ENCODE measurements at places on chromosomes 7 and 10.
A peak's percentile ranks its signal among the peaks of the same experiment; 100 is the strongest.

GRCh38 chr7:102991540-102992214 lies 78.9 kb downstream of the LRRC17 start:
- no peak for DNase-seq

- no peak for DNase-seq
Observed at GRCh38 chr10:86340176-86340990, 26.2 kb downstream of the GRID1 start.

DNA sequence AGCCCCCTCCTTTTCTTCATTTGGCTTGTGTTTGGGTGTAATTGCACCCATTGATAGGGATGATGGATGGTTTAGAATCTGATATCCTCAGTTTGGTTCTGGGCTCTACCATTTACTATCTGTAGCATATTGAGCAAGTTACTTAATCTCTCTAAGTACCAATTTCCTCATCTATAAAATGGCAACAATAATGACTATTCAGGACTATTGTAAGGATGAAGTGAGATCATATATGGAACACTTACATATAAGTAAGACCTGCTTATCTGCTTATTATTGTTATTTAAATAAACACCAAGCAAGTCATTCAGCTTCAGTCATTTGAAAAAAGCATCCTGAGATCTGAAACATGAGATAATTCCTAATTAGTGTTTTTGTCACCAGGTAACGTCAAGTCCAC lies 127.0 kb downstream of the SEC23IP start:
- DNase-seq: no peak

- peak; percentile 67 for DNase-seq
Observed at GRCh38 chr10:97574374-97575126, 2.0 kb downstream of the ANKRD2 start.

- no peak for DNase-seq
Observed at GRCh38 chr10:92001581-92001980, 78.0 kb downstream of the BTAF1 start.

- DNase-seq: no peak
Observed at GRCh38 chr10:79336276-79336675, 11.0 kb upstream of the PPIF start.

DNA sequence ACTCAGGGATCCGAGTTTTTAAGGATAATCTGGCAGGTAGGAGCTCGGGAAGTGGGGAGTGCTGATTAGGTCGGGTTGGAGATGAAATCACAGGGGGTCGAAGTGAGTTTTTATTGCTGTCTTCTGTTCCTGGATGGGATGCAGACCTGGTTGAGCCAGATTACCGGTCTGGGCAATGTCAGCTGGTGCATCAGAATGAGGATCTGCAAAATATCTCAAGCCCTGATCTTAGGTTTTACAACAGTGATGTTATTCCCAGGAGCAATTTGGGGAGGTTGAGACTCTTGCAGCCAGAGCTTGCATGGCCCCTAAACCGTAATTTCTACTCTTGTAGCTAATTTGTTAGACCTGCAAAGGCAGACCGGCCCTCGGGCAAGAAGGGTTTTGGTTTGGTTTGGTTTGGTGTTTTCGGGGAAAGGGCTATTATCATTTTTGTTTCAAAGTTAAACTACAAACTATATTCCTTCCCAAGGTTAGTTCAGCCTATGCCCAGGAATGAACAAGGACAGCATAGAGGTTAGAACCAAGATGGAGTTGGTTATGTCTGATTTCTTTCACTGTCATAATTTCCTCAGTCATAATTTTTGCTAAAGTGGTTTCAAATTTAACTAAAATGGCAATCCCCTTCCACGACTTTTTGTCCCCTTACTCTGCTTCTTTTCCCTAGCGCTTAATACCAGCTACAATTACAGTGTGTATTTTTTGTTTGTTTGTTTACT lies 20.6 kb upstream of the PIK3CG start:
- DNase-seq: no peak

DNA sequence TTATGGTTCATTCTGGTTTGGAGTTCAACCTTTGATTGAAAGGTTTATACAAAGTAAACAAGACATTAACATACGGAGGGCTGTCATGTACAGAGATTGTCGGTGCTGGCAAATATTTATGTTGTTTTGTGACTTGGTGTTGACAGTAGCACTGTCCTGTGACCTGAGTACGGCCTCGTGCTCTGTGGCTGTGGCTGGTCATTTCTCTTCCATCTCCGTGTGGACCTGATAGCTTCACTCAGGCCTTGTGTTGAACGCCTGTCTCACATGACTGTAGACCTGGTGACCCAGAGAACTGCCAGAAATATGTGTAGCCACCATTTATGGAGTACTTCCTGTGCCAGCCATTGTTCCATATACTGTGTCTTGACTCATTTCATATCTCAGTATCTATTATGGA lies 311.6 kb downstream of the CCDC3 start:
- DNase-seq: no peak

DNA sequence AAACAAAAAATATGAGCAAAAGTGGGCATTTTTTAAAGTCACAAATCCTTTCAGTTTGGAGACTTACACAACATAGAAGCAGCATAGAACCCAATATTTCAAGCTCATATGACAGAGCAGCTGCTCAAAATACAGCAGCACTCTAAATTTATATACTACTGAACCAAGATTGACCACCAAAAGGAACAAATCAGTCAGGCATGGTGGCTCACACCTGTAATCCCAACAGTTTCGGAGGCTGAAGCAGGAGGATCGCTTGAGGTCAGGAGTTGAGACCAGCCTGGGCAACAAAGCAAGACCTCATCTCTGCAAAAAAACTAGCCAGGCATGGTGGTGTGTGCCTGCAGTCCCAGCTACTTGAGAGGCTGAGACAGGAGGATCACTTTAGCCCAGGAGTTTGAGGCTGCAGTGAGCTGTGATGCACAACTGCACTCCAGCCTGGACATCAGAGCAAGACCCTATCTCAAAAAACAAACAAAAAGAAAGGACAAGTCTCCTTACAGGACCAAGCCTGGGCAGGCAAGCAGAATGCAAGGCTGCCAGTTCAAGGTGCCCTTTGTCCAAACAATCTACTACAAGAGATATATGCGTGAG lies 40.0 kb downstream of the PARD3 start:
- no peak for DNase-seq

DNA sequence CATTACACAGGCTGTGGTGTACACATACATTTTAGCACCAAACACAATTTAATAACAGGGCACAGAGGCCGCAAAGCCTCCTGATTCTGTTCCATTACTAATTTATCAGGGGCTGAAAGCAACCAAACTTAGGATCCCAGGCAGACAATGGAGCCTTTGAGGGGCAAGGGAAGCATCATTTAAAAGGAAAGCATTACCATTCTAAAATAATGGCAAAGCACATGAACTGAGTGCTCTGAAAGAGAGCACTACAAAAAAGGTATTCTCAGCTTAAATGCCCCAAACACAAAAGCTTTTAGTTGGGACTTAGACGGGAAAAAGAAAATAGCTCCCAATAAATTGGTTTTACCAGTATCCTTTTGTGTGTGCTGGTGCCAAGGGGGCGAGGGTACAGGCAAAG lies 282.0 kb upstream of the ETV1 start:
- no peak for DNase-seq

DNA sequence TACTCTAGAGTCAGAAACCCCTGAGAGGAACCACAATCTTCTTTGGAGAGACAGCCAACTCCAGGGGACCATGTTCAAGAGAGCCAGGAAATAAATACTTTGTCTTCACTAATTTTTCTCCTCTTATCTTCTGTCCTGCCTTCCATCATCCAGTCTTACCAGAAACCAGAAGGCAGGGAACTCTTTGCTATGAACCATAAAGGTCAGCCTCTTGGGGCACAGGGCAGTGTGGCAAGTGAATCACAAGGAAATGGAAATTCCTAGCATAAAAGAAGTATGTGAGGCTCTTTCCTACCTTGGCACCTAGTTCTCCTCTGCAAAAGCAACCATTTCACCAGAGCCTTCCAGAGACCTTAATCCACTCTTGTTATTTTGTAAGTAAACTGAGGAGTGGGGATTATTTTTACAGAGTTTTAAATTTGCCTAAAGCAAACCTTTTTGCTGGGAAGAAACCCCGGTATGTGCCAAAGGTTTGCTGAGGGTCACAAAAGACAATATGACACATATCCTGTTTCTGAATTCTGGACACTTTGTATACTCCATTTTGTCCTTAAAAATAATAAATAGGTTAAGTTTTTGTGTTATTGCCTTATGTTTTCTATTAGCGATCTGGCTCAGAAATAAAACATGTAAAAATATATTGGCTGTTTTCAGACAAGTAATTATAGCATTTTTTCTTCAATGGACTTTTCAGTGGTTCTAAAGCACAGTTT lies 87.1 kb downstream of the ADAM22 start:
- DNase-seq: no peak

- no peak for DNase-seq
Observed at GRCh38 chr7:139566075-139566474, 42.6 kb downstream of the CLEC2L start.

GRCh38 chr10:100131571-100131970 lies 49.9 kb upstream of the CPN1 start:
- no peak for DNase-seq

DNA sequence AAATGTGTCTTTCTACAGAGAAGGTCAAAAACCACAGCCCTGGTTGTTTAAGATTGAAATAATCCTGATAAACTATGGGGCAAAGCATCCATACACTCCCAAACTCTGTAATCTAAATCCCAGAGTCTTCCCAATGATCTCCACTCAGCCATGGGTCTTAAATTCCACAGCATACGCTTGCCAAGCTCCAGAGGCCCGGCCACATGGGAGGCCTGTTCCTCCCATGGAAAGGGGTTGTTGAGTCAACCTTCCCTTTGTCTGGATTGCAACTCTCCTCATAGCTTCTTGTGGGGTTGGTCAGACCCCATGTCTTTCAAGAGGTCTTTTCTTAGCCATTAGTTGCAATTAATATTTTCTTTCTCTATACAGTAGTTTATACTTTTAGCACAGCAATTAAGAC lies 718 bp upstream of the STEAP4 start:
- DNase-seq: no peak
